ENCODE measurements at places on chromosomes 12 and 14.
A peak's percentile ranks its signal among the peaks of the same experiment; 100 is the strongest.

DNA sequence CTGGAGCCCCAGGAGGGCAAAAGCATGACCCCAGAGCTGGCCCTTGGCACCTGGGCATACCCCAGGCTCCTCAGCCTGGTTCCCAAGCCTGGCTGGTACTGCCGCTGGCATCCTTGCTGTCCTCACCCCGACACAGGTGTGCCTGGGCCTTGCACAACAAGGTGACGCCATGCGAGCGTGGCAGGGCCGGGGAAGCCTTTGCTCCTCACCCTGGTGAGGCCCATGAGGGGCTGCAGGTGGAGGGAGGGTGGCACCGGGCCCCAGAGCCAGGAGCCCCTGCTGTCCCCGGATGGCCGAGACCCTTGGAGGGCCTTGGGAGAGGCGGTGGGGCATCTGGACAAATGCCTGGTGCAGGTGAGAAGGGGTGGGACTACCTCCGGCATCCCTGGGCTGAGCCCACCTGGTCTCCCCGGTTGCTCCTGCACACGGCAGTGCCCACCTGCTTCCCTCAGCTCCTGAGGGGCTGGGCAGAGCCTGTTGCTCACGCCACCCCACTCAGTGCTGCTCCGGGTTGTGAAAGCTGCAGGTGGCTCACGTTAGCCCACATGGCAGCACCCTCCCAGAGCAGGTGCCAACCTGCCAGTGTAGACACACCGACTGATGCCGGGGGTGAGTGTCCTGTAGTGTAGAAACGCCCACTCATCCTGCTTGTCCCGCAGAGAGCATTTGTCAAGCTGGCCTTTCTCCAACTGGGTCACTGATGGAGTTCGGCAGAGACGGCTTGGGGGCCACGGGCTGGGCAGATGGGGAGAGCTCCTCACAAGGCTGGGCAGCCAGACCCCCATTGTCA, 24.6 kb upstream of the KIF26A start:
- DNase-seq = no peak

DNA sequence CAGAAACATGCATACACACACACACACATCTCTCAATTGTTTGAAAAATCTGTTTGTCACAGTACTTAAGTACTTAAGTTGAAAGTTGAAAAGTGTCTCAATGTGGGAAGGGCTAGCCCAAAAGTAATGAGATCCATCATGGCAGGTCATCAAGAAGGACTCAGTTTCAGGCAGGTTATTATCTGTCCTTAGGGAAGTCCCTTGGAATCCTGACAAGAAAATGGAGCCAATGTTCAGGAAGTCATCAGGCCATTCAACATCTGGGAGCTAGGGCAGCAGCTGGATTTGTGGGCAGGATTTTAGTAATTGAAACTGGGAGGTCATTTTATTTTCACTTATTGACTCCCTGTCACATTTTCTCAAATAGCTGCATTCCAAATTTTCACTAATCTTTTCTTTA, 56.0 kb downstream of the MSRB3 start:
- DNase-seq = no peak

- no peak for DNase-seq
Measured at GRCh38 chr14:49928015-49928414, 35.1 kb downstream of the ARF6 start.

DNA sequence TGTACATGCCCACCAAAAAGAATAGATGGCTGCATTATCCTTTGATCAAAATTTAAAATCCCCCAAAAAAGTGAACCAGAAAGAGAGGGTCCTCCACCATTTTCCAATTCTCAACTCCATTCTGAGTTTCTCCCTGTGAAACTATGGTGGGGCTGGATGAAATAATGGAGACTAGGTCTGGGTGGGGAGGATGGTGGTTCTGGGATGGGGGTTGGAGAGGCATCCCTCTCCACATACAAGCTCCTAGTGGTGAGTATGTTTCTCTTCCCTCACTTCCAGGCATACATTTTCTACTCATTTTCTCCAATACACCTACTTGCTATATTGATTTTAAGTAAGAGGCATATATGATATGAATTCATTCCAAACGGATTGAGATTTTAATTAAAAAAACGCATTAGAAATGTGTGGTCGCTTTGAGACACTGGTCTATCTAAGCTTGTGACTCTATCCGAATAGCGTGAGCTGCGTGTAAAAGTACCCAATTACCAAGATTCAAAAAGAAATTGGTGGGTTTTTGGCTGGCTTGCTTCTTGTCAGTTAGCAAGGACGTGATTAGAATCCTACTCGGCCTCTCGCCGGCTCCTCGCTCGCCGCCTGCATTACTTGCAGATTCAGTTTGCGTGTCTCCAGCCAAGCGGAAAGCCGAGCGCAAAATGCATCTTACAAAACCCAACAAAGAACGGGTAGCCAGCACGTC, 3.4 kb downstream of the ASCL1 start:
- no peak for DNase-seq

DNA sequence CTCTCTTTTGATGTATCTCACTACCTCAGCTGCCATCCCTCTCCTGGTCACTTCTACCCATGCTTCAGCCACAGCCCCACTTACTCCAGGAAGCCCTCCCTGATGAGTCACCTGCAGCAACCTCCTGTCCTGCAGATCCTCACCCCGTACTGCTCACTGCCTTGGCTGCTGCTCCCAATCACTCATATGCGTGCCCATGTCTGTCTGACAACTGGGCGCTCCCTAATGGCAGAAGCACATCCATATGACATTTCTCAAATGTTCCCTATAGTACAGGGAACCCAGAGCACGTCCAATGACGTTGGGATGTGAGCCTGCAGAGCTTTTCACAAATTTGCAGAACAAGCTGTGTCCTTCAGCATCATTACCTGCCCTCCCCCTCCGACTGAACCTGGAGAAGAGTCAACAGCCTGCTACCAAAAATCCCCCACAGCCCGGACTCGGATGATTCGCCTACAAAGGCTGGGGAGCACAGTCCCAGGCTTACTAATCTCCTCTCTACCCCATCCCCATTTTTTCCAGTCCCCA, 90.0 kb downstream of the SINHCAF start:
- no peak for DNase-seq

DNA sequence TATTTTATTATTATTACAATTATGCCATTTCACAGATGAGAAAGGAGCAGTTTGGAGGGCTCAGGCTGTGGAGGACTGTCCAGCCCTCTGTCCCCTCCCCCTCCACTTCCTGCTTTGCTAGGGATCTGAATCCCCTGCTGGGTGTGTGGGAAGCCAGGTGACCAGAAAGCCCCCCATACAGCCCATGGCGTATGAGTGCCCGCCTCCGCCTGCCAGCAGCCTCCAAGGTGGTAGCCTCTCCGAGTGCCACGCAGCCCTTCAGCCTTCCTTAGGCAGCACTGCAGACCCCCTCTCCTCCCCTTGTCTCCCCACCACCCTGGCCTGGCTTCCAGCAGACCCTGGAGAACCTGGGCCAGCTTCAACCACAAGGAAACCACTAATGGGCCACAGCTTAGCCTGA, 12.6 kb downstream of the DTX1 start:
- no peak for DNase-seq

GRCh38 chr14:63666335-63666734, 24.7 kb upstream of the WDR89 start:
- no peak for DNase-seq

GRCh38 chr12:67855103-67855502, 134.1 kb upstream of the IFNG-AS1 start:
- DNase-seq = no peak

- DNase-seq = no peak
Measured at GRCh38 chr12:22275843-22276242, 58.7 kb downstream of the ST8SIA1 start.

DNA sequence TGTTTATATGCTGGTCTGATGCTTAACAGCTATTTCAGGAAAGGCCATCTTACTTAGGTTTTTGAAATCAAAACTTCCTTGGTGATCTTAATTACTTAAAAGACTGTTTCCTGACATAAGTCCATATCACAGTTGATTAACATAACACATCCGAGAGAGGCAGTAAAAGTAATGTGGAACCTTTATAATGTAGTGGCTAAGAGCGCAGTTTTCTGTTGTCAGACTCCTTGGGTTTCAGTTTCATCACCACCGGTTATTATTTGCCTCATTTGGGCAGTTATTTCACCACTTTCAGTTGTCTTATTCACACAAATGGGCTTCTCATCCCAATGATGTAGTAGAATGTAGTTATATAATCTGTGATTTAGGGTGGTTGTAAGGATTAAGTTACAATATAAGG, 30.9 kb downstream of the TBC1D15 start:
- no peak for DNase-seq

DNA sequence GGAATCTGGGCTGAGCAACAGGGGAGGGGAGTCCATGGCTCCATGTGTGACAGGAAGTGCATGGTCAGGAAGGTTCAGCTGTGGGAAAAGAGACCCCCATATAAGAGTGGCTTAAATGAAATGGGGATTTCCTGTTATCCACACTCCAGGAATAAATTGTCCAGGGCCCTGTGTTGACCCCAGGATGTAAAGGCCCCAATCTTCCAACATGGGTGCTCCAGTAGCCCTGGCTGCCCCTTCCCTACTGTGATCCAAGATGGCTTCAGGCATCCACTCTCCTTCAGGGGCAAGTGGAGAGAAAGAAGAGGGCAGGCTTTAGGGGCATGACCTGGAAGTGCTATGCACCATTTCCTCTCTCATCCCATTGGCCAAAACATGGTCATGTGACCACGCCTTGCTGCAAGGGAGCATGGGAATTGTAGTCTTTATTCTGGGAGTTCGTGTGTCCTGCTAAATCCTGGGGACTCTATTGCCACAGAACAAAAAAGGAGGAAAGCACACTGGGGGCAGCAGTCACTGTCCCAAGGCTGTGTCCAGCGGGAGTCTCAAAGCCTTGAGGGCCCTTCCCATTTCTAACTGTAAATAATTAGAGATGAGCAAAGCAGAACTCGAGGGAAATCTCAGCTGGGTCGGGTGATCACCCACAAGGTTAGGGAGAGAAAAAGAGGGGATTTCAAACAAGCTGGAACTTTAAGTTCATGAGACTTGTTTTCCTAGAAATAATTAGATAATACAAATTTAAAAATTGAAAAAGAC, 289.2 kb downstream of the ADGRD1 start:
- no peak for DNase-seq

GRCh38 chr12:53174881-53175491, 5.5 kb upstream of the ZNF740 start:
- DNase-seq = peak; percentile 59

GRCh38 chr12:99911081-99911480, 73.7 kb downstream of the ANKS1B start:
- no peak for DNase-seq

DNA sequence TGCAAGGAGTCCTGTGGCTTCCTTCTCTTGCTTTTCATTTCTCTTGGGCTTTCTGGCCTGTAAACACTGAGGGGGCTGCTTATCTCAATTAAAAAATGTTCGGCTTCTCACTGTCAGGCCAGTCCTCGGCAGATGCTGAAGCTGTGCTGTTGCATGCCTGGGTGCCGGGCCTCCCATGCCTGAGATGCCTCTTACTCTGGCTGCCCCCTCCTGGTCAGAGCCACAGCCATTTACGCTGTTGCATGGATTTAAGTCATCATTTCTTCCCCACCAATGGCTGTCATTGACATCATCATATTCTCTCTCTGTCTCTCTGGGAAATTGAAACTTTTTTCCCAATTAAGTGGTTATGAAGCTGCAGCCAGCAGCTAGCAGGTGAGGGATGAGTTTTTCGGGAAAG, 53.7 kb downstream of the FOXN4 start:
- DNase-seq = no peak

GRCh38 chr12:42486407-42486806, 103.1 kb downstream of the PRICKLE1 start:
- DNase-seq = no peak

GRCh38 chr12:74620921-74621320, 83.3 kb downstream of the ATXN7L3B start:
- no peak for DNase-seq

DNA sequence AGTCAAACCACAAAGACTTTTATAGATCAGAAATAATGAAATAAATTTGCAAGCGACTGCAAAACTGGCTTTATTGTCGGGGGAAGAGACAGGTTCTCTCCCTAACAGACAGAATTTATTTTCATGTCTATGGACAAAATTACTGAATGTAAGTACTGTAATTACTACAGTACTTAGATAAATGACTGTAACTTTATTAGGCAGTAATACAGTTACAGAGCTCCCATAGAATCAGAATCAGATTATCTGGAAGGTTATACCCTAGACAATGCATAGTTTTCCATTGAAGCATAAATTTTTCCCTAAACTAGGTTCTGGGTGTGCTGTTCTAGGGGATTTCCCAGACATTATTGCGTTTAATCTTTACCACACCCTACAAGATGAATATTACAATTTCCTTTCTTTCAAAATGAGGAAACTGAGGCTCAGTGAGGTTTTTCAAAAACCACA, 114.2 kb downstream of the C12orf75 start:
- no peak for DNase-seq

DNA sequence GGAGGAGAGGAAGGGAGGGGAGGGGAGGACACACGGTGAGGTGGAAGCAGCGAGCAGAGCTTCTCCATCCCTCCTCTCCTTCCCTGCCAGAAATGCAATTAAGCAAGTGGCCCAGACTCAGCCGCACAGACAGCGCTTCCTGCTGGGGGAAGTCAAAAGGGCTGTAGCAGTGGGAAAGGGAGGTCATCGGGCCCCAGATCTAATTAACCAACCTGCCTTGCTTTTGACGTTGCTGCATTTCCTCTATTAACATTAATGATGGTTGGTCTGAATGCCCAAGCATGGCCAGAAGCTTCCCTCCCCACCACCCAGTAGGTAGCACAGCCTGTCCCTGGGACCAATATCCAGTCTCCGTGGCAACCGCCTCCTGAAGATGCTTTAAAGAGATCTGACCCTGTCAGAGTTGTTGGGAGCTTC, 4.6 kb upstream of the NGB start:
- no peak for DNase-seq

GRCh38 chr14:85438481-85438942, 91.4 kb upstream of the FLRT2 start:
- no peak for DNase-seq
